ENCODE measurements at places on chromosomes 4 and X.
A peak's percentile ranks its signal among the peaks of the same experiment; 100 is the strongest.

DNA sequence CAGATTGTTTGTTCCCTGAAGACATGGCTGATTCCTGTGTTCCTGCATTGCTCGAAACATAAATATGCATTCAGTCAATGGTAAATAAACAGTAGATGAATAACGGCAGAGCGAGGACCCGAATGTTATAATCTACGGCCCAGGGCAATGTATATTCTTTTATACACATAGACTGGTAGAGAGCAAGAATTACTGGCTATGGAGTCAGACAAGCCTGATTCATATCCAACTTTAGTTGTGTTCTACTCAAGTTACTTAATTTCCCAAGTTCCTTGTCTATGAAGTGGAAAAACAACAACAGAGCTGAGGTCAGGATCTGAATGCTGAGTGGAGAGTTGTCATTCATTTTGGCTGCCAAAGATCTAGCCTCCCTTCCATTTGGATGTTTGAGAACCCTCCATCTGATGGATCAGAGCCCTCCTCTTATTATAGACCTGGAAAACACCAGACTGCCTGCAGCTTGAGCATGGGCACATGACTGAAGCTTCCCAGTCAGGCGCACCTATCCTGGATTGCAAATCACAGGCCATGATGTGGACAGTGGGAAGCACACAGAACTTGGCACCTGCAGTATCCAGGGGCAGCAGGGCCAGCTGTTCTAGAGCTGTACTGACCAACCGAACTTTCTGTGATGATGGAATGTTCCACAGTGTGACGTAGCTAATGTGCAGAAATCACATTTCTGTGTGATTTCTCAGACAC, 80.1 kb downstream of the FAM184B start:
- no peak for DNase-seq

GRCh38 chr4:4992833-4993232, 26.4 kb downstream of the CYTL1 start:
- DNase-seq: no peak

GRCh38 chrX:18537068-18537467, 111.7 kb downstream of the CDKL5 start:
- no peak for DNase-seq

DNA sequence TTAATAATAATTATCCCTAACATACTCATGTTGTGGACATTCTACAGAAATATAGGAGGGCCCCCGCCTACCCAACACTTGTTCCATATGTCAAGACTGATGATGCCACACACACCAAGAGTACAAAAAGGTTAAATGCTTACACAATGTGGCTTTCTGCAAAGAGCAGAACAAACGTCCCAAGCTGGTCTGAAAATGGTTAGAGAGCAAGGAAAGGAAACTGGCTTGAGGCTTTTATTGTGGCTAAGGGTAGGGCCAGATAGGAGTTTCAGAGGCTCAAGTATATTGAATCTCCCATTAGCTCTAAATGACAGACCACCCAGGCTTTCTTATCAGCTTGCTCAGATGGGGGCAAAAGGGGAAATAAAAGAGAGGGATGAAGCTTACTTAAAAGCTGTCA, 134.1 kb upstream of the C1QTNF7 start:
- no peak for DNase-seq

DNA sequence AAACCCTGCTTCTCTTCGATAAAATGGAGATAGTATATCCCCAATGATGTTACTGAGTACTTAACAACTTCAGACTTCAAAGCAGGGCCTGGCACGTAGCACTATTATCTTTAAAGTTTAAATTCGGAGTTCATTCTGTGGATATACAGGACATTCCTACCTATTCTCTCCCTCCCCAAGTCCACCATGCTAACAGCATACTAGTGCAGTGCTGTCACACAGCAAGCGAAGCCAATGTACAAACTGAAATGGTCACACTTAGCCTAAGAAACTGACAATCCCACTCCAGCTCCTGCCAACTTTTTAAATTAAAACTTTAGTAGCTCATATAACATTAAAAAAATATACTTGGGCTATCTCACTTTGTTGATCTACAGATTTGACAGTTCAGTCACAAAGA, 1.2 kb upstream of the DNAJB14 start:
- no peak for DNase-seq

DNA sequence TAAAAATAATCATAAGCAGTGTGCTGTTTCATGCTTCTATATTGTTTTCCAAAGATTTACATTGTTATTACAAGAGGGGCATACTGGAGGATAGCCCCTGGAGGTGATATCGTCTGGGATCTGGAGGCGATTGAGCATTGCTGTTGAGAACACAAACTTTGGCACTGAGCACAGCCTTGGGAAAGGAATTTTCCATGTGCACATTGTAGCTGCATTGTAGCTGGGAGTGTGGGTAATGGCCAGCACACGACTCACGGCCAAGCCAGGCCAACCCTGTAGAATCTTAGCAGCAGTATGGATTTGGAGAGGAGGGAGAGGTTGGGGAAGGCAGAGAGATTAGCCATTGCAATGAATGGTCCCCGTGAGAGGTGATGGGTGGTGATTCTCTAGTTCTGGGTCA, 121.9 kb downstream of the SMIM20 start:
- no peak for DNase-seq

- no peak for DNase-seq
Measured at GRCh38 chr4:42953321-42953720, 60.8 kb downstream of the GRXCR1 start.

- no peak for DNase-seq
Measured at GRCh38 chr4:53902786-53903185, 161.6 kb downstream of the CHIC2 start.

DNA sequence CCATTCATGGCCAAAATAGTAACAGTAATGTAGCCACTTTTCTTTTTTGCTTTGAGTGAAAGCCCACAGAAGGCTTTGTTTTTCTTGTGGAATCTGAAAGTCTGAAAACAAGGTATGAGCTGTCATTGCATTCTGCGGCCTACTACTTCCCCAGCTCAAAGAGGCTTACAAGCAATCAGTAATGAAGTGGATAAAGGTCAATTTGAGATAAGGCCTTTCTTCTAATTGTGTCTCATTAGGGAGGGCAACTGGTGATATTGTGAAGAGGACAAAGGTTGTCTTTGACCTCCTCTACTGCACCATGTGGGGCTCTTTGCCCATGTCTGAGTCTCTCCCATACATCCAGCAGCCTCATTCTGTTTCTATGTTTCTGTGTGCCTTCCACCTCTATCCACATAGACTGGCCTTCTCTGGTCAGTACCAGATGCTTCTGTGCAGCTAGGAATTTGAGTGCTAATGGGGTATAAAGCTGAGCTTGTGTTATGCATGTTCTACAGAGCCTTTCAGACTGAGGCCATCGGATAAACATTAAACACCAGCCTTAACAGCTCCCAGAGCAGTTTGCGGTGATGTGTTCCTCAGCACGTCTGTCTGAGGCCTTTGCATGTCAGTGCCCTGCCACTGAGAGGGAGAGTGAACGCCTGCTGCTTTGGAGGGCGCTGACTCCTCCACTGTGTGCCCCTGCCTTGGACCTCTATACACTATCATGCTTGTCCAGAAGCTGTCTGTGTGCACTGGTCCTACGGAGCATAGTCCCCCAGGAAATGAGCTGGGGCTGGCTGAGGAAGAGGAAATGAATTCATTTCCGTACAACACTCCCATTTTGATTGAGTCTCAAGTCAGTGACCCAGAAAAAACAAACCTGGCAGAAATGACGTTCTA, 80.2 kb downstream of the SH2D1A start:
- DNase-seq: no peak

- DNase-seq: no peak
Measured at GRCh38 chrX:78496483-78496882, 162.6 kb downstream of the RTL3 start.

DNA sequence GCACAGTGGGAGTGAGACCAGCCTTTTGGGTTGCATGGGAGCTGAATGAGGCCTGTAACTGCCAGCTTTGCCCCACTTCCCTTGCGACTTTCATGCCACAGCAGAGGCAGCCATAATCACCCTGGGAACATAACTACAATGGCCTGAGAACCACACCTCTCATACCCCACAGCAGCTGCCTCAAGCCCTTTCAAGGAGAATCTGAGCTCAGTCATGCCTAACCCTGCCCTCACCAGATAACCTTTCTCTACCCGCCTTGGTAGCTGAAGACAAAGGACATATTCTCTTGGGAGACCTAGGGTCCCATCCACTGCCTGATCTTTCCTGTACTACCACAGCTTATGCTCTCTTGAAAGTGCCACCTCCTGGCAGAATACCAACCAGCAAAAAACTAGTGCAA, 599.9 kb upstream of the IGFBP7 start:
- no peak for DNase-seq

- no peak for DNase-seq
Measured at GRCh38 chrX:55702671-55703070, 14.9 kb upstream of the RRAGB start.

- DNase-seq: no peak
Measured at GRCh38 chrX:71466979-71467523, 65.9 kb upstream of the OGT start.

DNA sequence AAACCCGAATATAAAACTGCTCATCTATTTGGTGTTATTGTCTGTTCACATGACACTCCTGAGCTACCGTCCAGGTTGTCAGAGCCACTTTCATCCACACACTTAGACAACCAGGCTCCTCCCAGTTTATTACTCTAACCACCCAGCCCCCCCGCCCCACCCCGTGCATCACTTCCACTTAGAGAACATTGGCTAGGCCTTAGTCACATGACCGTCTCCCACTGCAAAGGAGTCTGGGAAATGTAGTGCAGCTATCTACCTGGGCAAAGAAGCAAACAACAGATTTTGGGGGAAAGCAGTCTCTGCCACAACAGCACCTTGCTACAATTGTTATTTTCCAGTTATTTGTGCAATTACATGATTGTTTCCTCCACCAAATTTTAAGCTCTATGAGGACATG, 57.6 kb upstream of the RBPJ start:
- DNase-seq: no peak

- no peak for DNase-seq
Measured at GRCh38 chr4:107863416-107863815, 38.7 kb downstream of the SGMS2 start.

DNA sequence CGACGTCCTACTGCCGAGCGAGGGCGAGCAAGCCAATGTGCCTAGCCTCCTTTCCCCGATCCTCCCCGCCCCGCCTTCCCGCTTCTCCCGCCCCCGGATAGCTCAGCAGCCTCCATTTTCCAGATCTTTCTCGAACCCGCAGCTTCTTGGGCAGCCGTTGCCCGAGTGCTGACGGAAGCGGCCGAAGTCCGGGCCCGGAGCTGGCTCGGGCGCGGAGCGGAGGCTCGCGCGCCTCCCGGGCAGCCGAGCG, 172 bp upstream of the HSPA4L start:
- peak; percentile 46 for DNase-seq

GRCh38 chr4:825063-825970, 612 bp downstream of the CPLX1 start:
- no peak for DNase-seq

- no peak for DNase-seq
Measured at GRCh38 chr4:13529128-13529919, 15.0 kb downstream of the NKX3-2 start.

GRCh38 chr4:55736605-55737183, 82.9 kb upstream of the EXOC1L start:
- DNase-seq: peak; percentile 23

DNA sequence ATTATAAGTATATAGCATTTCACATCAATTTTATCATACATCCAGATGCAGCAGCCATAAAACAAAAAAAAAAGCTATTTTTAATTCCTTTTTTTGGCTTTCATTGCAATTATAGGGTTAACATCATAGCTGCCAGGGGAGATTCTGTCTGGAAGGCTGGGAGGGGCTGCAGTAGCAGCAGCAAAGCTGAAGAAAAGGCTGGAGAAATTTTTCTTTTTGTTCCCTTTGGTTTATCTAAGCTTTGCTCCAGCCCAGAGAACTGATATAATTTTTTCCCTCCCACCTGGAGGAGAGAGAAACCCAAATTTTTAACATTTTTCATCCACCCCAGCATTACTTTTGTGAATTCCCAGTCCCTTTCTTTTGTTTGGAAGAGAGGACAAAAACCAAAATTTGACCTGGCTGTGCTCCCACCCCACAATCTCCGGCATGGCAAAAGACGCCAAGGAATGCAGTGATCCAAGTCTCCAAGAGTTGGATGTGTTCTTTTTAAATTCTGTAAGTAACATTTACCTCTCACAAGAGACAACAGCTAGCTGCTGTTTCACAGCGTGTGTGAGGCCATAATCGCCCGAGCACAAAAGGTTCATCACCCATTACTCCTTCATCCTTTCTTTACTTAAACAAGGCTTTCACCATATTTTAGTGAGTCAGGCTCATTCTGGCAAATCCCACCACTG, 25.1 kb upstream of the FAM156A start:
- no peak for DNase-seq

GRCh38 chr4:148271166-148271565, 171.0 kb downstream of the NR3C2 start:
- no peak for DNase-seq

GRCh38 chrX:43559644-43560043, 96.5 kb upstream of the MAOA start:
- DNase-seq: peak; percentile 62

- no peak for DNase-seq
Measured at GRCh38 chr4:90209922-90210321, 82.7 kb downstream of the CCSER1 start.

DNA sequence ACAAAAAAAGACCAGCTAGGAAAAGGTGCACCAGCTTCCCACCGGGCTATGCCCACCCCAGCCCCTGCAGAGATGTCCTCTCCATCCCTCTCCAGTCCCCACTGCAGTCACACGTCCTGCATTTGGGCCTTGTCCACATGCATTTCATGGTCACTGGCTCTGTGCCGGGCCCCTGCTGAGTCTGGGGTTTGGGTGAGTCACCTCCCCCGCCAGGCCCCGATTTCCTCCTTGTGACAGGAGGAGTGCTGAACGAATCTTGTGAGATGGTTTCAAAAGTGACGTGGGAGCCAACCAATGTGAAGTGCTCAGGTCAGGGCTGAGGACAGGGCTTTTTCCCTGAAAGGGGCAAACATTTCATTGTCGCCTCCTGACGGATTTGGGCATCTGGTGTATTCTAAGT, 7.1 kb downstream of the CPZ start:
- no peak for DNase-seq

DNA sequence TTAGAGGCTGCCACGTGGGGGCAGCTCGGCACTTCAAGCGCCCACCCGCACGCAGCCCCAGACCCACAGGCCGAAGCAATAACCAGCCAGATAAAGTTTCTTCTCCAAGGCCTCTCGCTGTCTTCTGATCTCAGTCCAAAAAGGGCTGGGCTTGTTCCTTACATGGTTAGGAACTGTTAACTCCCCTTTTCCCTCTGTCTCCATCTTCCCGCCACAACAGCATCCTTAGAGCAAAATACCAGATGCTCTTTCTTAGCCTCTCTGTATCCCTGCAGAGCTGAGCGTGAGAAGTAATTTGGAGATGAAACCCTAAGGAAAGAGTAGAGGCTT, 23.4 kb upstream of the KIAA1210 start:
- no peak for DNase-seq

DNA sequence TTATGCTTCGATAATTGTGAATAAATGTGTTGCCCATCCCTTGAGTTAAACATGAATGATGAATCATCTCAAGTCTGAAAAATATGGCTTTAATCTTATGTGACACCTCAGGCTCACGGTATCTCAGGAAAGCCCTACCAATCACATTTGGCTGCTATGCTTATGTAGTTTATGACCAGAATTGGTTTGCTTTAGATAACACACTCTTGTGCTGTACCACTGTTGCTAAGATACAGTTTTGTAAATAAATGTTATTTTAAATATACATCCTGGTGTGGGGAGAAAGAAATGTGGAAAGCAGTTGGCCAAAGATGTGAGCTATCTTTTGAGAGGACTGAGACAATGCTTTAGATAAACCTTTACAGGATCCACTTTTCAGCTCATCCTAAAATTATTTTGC, 63.2 kb downstream of the NPY1R start:
- DNase-seq: no peak

Measured in NCI-H510A treated with DMSO at 0.1 percent for 48 hours (cell line).